ENCODE measurements at places on chromosomes 2 and 18.

DNA sequence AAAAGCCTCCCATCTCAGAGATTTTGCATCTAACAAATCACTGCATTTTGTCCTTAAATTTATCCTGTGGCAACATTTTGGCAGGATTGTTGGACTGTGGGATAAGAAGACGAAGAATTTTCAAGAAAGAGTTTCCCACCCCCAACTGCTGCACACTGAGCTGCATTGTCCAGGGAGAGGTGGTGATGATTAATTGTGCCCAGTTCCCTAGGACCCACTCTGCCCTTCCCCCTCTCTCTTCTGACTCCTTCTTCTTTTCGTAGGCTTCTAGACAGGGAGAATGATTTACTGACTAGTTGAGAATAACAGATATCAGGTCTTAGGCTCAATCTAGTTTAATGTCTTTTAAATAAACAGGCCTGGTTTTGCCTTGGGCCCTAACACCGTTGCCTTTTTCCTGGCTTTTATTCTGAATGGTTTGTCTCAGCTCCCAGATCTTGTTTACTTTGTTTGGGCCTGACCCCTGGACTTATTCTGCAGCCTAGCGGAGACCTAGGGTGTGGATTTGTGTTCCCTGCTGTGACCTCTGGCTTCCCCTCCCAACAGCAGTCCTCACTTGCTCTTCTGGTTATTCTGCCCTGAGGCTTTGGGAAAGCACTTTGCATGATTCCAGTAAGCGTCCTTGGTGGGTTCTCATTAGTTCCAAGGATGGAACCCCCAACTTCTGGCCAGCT is 233.3 kb downstream of the INSIG2 start:
- no peak for DNase-seq

GRCh38 chr18:75052475-75052874 is 156.5 kb downstream of the PTGR3 start:
- no peak for DNase-seq

DNA sequence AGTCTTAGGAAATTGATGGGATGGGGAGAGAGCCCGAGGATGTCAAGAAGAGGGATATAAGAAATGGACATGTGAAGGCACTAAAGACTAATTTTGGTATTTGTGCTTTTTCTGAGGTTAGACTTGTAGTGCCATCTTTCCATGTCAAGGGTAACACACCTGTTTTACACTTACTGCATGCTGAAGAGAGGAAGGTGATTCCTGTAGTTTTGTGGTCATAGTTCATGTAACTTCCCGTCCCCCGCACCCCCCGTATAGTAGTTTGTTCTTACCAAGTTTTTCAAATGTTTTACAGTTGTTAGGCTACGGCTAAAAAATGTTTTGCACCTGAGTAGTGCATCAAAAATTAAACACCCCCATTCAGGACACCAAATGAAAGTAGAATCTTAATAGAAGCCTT is 73.8 kb downstream of the CLIP4 start:
- no peak for DNase-seq

DNA sequence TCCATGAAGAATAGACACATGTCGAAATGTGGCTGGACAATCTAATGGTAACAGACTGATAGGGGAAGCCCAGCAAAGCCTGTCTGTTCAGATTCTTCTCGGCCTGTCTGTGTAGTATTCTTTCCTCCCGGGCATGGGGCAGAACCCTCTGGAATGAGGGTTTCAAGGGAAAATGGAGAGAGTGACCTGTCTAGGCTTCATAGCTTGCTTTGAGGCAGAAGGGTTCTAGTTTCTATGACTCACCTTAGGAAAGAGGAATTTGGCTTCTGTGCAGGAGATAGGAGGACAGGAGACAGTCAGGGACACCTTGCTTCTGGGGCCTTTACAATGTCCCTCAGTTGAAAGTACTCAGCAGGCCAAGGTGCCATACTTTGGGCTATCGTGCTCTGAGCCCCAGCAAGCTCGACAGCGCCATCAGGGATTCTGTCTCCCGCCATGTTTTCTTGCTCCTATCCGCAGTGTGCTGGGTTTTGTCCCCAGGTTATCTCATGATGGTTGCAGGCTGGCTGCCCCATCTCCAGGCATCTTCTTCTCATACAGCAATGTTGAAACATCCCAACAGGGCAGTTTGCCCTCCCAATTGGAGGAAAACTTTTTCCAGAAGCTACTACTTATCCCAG is 74.7 kb upstream of the TLK1 start:
- no peak for DNase-seq

GRCh38 chr2:9206991-9207640 is 504 bp downstream of the ASAP2 start:
- DNase-seq, result no peak

GRCh38 chr18:31402026-31402373 is 25.4 kb downstream of the DSG4 start:
- no peak for DNase-seq

GRCh38 chr2:215410932-215411285 is 25.0 kb downstream of the FN1 start:
- DNase-seq, result peak; percentile 91

DNA sequence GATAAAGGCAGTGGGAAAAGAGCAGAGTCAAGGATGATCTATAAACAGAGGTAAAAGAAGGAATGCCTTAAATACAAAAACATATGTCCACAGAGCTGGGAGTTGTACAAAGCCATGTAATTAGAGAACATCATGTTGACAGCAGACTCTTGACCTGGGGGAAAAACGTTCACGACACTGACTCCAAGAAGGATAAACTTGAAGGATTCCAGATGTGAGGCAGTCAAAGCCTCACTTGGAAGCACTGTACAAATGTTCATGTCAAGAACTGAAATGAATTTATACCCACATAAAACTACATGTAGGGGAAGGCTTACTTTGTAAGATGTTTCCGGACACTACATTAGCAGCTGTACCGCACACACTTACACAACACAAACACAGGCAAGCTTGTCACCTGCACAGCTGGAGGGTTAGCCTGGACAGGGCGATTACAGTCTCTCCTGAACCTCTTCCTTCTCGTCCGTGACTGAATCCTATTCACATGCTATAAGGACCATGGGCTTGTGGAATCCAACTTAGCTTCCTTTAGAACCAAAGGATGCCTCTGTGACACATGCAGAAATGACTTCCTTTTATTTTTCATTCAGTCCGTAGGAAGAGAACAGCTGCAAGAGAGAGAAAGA is 88.6 kb downstream of the SH3YL1 start:
- DNase-seq, result no peak

Measured in fibroblast of mammary gland (primary cell).